ENCODE measurements at places on chromosomes 12 and 14.

- no peak for DNase-seq
These were observed 7.9 kb upstream of the CRIP2 start for GRCh38 chr14:105466531-105467248.

DNA sequence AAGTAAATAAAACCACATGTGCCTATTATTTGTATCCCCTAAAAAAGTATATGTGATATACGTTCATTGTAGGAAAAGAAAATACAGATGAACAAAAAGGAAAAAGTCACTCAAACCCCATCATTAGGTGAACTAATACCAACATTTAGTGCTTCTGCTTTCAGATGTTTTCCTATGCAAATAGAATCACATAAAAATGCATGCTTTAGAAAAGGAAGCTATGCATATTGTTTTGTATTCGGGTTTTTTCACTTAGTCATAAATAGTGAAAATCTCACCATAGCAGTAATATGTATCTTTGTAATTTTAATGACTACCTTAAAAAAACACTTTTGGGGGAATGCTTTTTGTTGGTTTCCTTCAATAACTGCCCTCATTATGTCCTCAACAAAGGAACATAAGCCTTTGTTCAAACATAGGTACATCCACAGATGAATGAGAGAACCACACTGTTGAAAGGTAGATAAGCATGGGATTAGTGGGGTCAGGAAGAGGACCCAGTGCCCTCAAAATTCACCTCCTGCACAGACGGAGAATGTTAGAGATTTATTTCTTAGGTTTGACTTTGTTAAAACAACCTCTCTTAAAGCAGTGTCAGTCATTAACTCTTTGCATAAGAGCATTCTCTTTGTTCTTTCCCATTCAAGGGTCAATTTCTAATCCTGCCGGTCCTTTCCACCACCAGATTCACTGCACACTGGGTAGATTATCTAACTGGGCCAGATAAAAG lies 6.5 kb downstream of the AMDHD1 start:
- no peak for DNase-seq

DNA sequence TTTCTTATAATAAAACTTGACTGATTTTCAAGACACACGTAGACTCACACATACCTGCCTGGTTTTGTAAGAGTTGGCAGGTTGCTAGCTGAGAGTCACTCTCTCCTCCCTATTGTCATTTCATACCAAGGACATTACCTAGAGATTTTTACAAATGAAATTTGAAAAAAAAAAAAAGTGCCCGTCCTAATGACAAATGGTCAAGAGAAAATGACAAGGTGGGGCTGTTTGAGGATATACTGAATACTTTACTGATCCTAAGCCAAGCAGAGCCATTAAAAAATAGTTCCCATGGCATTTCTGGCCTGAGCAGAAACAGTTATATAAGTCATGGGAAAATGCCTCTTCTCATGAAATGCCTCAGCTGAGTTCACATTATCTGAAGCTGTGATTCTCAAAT lies 150.2 kb downstream of the DYRK2 start:
- no peak for DNase-seq

- no peak for DNase-seq
These were observed 125.3 kb downstream of the SLC15A4 start for GRCh38 chr12:128698301-128698972.

DNA sequence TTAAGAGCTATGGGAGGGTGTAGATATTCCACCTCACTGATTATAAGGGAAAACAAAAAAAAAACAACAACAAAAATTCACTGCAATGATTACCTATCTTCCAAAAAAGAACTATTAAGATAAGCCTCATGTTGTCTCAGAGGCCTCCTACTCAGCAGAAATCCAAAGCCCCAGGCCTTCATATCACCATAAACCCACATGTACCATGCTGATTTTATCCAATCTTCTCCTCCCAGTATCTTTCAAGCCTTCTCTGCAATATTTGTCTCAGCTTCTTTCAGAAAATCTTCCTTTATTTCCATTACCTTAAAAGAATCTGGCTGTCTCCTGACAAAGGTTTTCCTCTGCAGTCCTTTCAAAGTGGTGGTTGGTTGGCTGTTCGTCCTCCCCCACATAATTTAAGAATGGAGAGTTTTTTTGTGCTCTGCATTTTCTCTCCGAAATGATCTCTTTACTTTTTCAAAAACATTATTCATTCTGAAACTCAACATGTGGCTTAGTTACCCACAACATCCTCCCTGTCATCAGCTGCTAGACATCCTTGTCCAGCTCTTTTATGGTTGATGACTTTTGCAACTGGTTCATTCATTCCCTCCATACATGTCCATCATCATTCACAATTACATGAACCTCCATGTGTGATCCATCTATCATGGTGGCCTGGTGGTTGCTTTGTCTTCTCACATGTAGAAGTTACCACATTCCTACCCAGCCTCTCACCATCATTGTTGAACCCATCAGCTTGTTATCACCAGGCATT lies 2.9 kb upstream of the EPYC start:
- DNase-seq = no peak

DNA sequence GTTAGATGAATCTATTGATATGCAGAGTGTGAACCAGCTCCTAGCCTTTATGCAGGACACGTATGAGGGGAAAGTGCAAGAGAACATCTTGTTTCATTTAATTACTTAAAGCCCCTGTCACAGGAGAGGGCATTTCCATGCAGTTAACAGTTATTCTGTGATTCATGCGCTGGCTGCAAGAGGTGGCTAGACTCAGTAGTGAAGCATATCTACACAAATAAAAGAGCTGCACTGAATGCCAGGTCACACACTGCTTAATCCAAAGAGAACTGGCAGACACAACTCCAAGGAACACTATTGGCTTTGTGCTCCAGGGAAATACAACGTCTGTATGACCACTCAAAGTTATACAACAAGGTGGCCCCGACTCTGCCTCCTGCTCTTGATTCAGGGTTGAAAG lies 394.1 kb downstream of the C12orf75 start:
- no peak for DNase-seq

GRCh38 chr12:94150240-94151121 lies 2.1 kb downstream of the PLXNC1 start:
- DNase-seq = peak; percentile 38

GRCh38 chr12:5262450-5262849 lies 169.5 kb upstream of the NTF3 start:
- no peak for DNase-seq

DNA sequence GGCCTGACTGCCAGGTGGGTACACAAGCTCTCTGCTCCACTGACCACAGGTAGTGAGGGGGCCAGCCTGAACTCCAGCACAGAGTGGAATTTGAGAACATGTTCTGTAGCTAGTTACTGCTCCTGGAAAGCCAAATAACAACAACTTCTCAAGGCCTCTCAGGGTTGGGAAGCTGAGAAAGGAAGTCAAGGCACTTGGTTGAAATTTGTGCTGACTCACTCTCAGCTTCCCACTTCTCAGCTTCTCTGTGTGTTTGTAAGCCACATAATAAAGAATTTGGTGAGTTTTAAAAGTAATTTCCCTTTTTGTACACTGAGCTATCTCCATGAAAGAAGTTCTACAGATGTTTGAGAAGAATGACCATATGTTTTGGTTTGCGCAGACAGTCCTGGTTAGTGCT lies 234.9 kb downstream of the KTN1 start:
- DNase-seq = no peak

DNA sequence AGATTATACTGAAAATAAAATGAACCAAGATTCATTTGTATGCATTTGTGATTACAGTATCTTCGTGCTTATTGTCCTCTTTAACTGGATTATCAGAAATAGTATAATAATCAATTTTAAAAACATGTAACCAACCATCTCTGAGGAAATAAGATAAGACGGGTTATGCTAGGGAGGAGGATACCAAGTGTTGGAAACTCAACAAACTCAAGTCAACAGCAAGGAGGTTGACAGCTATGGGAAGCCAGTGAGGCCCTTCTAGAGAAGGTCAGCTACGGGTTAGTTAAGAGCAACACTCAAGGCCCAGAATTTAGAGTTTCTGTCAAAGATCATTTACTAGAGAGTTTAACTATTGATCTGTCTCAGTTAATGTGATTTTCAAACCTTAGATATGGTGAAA lies 137.2 kb downstream of the PDZRN4 start:
- DNase-seq = no peak

GRCh38 chr12:122610911-122611310 lies 83.9 kb downstream of the KNTC1 start:
- no peak for DNase-seq

DNA sequence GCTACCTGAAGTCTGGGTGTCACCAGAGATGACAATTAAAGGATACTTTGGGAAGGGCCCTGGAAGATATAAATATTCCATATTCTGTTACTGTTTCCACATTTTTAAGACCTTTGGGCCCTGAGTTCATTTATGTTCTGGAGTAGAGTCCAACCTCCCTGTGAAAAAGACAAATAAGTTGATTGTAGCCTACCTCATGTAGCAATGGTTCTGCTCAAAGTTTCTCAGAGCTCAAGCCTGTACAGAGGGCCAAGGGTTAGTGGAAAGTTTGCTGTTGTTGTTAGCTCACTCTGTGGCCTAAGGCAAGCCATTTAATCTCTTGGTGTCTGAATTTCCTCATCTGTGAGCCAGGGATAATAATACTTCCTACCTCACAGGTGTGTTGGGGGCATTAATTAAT lies 284.7 kb upstream of the DDHD1 start:
- DNase-seq = no peak

GRCh38 chr14:74852922-74853530 lies 22.9 kb downstream of the PROX2 start:
- no peak for DNase-seq

- no peak for DNase-seq
These were observed 5.1 kb downstream of the MIPOL1 start for GRCh38 chr14:37202812-37203211.

- no peak for DNase-seq
These were observed 2.1 kb upstream of the BLOC1S1 start for GRCh38 chr12:55713721-55714120.

DNA sequence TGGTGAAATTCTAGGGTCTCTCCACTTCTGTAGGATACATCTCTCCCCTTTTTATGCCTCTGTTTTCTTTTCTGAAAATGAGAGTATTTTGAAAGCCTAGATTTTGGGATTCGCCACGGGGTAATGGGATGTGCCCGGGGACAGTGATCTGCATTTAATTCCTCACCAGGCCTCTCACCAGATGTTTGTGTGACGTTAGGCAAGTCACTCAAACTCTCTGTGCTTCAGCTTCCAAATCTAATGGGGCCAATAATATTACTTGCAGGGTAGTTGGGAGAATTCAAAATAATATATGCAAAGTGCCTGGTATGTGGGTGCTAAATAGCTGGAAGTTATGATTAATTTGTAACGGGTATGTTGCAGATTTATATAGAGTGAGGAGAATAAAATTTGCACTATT lies 78.8 kb downstream of the C12orf75 start:
- no peak for DNase-seq

DNA sequence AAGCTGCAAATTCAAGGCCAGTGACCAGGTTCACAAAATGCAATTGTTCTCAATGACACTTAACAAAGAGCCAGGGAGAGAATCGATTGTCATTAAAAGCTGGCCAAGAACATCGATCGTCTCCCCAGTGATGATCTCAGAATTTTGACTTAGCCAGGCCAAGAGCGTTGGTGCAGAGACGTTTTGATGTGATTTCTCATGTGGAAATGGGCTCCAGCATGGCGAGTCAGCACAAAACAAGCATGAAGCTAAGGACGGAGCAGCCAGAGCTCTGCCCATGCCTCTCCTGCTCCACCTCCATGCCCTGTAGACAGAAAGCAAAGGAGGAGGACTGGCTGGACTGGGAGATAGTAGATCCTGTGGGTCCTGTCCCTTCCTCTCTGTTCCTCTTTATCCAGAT lies 270.8 kb downstream of the FOXN3 start:
- DNase-seq = no peak

GRCh38 chr14:44309331-44309730 lies 197.8 kb downstream of the FSCB start:
- no peak for DNase-seq

- DNase-seq = no peak
These were observed 169.4 kb downstream of the FOXN3 start for GRCh38 chr14:89247457-89248122.

DNA sequence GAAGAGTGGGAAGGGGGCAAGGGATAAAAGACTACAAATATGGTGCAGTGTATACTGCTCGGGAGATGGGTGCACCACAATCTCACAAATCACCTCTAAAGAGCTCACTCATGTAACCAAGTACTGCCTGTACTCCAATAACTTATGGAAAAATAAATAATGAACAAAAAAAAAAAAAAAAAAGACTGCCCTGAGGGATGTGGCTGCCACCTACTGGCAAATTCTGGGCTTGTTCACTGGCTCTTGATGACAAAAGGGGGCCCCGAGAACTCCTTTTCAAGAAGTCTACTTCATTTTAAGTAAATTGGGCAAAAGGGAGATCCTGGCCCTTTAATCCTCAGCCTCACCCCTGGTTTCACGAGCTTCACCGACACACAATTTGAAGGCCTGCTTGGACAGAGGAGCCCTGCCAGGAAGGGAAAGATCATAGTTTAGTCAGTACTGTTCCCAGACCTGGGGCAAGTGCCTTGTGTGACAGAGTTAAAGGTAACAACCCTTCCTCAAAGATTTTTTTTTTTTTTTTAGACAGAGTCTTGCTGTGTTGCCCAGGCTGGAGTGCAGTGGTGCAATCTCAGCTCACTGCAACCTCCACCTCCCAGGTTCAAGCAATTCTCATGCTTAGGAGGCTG lies 26.1 kb upstream of the STAC3 start:
- no peak for DNase-seq

DNA sequence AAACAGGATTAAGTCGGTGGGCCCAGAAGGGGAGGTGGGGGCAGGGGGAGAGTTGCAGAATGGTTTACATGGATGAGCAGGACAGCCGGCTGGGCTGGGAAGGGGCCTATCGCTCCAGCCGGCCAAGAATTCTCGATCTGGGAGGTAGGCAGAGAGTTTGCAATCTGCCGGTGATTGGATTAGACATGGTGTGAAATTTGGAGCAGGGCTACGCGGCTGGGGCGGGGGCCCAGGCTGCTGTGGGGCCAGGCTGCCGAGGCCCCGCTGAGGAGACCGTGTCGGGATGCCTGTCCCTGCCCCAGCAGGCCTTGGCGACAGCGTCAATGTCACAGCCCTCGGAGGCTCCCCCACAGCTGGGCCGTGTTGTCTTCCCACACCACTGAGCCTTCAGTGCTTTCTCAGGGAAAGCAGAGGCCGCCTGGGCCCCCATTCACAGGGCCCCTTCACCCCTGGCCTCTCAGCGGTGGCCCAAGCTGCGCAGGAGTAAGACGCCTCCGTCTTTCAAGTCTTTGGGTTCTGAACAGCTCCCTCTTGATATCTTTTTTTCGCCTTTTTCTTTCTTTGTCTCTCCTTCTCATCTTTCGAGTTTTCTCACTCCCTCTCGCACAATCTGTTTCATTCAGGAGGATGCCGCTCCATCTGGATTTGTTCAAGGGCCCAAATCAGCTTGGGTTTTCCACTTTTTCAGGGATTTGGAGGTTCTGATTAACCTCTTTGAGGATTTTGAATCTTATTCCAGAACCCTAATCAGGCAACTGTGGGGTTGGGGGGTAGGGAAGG lies 117.5 kb upstream of the PARP11 start:
- DNase-seq = no peak

- no peak for DNase-seq
These were observed 51.9 kb downstream of the MAP1LC3B2 start for GRCh38 chr12:116610971-116611541.

- no peak for DNase-seq
These were observed 113.2 kb upstream of the HIF1A start for GRCh38 chr14:61581955-61582615.
